ENCODE measurements at places on chromosomes 5 and 9.

- H3K36me3 ChIP-seq = no peaks in the 10 kb centered on the region
- DNase-seq = no peak
- no peaks in the 10 kb centered on the region for H3K27me3 ChIP-seq
- H3K27ac ChIP-seq = no peak overlapping the region
Measured at GRCh38 chr9:125700791-125701190, 6.2 kb downstream of the MAPKAP1 start.

GRCh38 chr5:151718153-151718552 lies 31.4 kb upstream of the SPARC start:
- H3K4me1 ChIP-seq = peaks cover 8% of the 10 kb centered on the region
- peak overlapping the region; percentile 59 for H3K27ac ChIP-seq

- no peak overlapping the region for H3K27ac ChIP-seq
- H3K4me3 ChIP-seq = no peak overlapping the region
- no peaks in the 10 kb centered on the region for H3K27me3 ChIP-seq
- no peaks in the 10 kb centered on the region for H3K36me3 ChIP-seq
- no peaks in the 10 kb centered on the region for H3K4me1 ChIP-seq
Measured at GRCh38 chr5:104111632-104112031, 549.0 kb upstream of the NUDT12 start.

DNA sequence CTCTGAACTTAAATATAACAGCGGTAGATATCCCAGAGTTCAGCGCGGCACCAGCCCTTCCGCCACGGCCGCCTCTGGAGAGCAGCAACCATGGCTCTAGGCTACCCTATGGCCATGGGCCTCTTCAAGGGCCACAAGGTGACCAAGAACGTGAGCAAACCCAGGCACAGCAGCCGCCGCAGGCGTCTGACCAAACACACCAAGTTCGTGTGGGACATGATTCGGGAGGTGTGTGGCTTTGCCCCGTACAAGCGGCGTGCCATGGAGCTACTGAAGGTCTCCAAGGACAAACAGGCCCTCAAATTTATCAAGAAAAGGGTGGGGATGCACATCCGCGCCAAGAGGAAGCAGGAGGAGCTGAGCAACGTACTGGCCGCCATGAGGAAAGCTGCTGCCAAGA lies 229.0 kb downstream of the ACTL7B start:
- no peaks in the 10 kb centered on the region for H3K4me1 ChIP-seq
- H3K36me3 ChIP-seq = no peaks in the 10 kb centered on the region
- no peaks in the 10 kb centered on the region for H3K27me3 ChIP-seq
- DNase-seq = no peak

DNA sequence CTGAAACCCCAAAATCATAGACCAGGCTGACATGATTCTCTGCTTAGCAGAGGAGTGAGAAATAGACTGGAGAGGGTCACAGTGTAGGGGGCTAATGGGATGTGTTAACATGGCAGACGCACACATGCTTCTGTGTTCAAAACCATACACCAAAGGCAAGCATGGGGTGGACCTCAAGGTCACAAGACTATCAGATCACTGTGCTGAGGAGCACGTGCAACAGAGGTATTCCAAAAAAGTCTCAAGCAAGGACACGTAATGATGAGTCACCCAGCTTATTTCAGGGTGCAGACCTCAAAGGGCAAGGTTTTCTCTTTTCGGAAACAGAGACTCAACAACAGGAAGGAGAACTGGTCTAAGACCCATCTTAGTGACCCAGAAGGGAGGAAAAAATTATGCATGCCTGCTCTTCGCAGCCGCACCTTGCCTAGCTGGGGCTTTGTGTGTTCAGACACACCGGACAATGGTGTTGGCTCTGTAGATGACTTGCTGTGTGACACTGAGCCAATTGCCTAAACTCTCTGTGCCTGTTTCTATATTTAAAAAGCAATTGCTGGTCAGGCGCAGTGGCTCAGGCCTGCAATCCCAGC lies 20.3 kb downstream of the WHRN start:
- H3K27ac ChIP-seq = no peak overlapping the region
- no peak overlapping the region for H3K4me3 ChIP-seq
- H3K4me1 ChIP-seq = no peaks in the 10 kb centered on the region
- no peaks in the 10 kb centered on the region for H3K36me3 ChIP-seq
- DNase-seq = no peak

DNA sequence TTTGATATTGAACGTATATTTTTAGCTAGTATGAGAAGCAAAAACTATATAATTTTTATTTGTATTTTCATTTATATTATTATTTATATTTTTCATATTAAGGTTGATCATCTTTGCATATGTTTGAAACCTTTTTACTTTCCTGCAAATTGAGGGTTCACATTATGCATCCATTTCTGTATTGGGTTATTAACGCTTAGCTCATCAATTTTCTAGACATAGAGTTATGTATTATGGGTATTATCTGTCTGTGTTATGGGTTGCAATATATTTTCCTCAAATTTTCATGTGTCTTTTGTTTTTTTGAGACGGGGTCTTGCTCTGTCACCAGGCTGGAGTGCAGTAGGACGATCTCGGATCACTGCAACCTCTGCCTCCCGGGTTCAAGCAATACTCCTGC lies 2377.0 kb upstream of the WWC1 start:
- H3K27ac ChIP-seq = no peak overlapping the region
- H3K4me3 ChIP-seq = no peak overlapping the region
- H3K36me3 ChIP-seq = no peaks in the 10 kb centered on the region
- no peaks in the 10 kb centered on the region for H3K27me3 ChIP-seq
- H3K4me1 ChIP-seq = no peaks in the 10 kb centered on the region

- no peaks in the 10 kb centered on the region for H3K36me3 ChIP-seq
- H3K27ac ChIP-seq = no peak overlapping the region
- no peak overlapping the region for H3K4me3 ChIP-seq
- no peak for DNase-seq
- H3K27me3 ChIP-seq = no peaks in the 10 kb centered on the region
Measured at GRCh38 chr5:58410441-58410840, 49.4 kb downstream of the PLK2 start.

DNA sequence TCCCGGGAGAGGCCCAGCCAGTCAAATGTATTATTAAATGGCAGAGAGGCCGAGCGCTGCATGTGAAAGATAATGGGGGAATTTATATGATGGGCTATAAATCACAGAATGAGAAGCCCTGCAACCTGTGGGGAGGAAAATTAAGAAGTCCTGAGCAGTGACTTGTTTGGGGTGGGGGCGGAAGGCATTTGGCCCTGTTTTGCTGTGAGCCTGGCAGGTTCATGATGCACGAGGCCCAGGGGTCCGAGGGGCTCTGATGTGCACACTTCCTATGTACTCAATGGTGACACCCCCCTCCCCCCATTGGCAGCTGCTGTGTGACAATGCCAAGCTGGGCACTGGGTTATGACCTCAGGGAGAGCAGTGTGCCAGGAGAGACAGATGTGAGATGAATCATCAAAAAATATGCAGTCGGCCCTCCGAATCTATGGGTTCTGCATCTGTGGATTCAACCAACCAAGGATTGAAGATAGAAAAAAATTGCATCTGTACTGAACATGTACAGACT lies 13.7 kb upstream of the DAB2IP start:
- no peaks in the 10 kb centered on the region for H3K36me3 ChIP-seq
- DNase-seq = no peak
- H3K4me3 ChIP-seq = no peak overlapping the region
- no peaks in the 10 kb centered on the region for H3K27me3 ChIP-seq
- no peak overlapping the region for H3K27ac ChIP-seq

DNA sequence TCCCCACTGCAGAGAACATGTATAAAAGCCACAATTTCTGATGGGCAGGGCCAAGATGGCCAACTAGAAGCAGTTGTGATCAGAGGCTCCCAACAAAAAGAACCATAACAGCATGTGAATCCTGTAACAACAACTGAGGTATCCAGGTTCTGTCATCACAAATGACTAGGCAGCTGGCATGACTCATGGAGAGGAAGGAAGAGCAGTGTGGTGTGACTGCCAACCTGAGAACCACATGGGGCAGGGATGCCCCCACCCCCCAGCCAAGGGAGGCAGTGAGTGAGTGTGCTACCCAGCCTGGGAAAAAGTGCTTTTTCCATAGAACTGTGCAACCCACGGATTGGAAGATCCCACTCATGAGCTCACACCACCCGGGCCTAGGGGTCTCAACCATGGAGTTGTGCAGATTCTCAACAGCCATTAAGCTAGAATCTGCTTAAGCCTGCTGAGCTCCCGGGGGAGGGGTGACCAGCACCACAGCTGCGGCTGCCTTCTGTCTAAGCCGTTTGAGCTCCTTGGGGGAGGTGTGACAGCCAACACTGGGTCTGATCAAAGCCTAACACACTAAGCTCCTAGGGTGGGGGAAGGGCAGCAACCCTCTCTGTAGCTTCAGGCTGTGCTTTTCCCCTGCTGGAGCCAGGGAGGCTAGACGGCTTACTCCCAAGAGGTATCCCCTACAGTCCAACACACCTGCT lies 80.1 kb upstream of the DMAC1 start:
- no peaks in the 10 kb centered on the region for H3K4me1 ChIP-seq
- H3K27ac ChIP-seq = no peak overlapping the region
- H3K27me3 ChIP-seq = no peaks in the 10 kb centered on the region
- no peak overlapping the region for H3K4me3 ChIP-seq

DNA sequence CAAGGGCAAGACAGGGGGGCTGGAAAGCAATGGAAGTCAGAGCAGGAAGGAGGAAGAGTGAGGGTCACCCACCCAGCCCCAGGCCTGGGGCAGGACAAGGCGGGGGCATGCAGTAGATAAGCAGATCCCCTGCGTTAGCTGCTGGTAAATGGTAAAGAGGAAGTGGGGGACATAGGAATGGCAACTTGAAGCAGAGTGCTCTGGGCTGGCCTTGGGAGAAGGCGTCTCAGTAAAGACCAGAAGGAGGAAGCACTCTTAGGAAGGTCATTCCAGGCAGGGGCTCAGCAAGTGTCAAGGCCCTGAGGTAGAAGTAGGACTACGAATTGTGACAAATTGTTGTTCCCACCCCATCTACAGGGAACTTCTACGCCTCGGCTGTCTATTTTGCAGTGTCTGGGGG lies 15.1 kb downstream of the TCOF1 start:
- no peaks in the 10 kb centered on the region for H3K27me3 ChIP-seq
- H3K27ac ChIP-seq = no peak overlapping the region
- no peaks in the 10 kb centered on the region for H3K4me1 ChIP-seq
- no peak overlapping the region for H3K4me3 ChIP-seq

DNA sequence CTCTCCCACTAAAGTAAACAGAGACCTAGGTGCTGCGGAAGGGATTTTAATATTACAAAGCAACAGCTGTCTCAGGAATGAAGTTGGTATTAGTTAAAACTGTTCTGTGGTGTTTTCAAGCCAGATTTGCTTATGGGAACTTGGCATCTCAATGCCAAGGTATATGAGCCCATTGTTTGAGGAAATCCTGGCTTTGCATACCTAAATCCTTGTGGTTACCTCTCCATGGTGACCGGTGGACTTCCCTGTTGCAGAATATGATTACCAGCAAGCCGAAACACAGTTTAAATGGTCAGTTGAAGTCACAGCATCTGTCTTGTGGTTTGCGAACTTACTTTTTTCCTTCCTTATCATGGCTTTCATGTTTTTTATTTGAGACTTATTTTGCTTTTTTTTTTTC lies 62.3 kb upstream of the TXNDC8 start:
- no peak overlapping the region for H3K4me3 ChIP-seq
- H3K4me1 ChIP-seq = no peaks in the 10 kb centered on the region
- no peak overlapping the region for H3K27ac ChIP-seq
- H3K27me3 ChIP-seq = no peaks in the 10 kb centered on the region

GRCh38 chr5:153476767-153477166 lies 13.7 kb upstream of the GRIA1 start:
- H3K4me3 ChIP-seq = no peak overlapping the region
- H3K4me1 ChIP-seq = no peaks in the 10 kb centered on the region
- no peaks in the 10 kb centered on the region for H3K27me3 ChIP-seq

- H3K27me3 ChIP-seq = no peaks in the 10 kb centered on the region
- H3K27ac ChIP-seq = peak overlapping the region; percentile 11
- DNase-seq = no peak
Measured at GRCh38 chr5:96778409-96778808, 29.3 kb downstream of the ERAP1 start.

GRCh38 chr5:113183694-113184093 lies 207.1 kb downstream of the DCP2 start:
- DNase-seq = no peak
- no peak overlapping the region for H3K4me3 ChIP-seq
- H3K27ac ChIP-seq = no peak overlapping the region
- no peaks in the 10 kb centered on the region for H3K27me3 ChIP-seq
- H3K4me1 ChIP-seq = no peaks in the 10 kb centered on the region
- H3K36me3 ChIP-seq = no peaks in the 10 kb centered on the region

- no peaks in the 10 kb centered on the region for H3K27me3 ChIP-seq
- H3K36me3 ChIP-seq = no peaks in the 10 kb centered on the region
- H3K4me3 ChIP-seq = no peak overlapping the region
- peak overlapping the region; percentile 16 for H3K27ac ChIP-seq
- H3K4me1 ChIP-seq = peaks cover 42% of the 10 kb centered on the region
Measured at GRCh38 chr5:159182691-159183090, 26.7 kb downstream of the RNF145 start.

GRCh38 chr9:130411566-130411915 lies 33.2 kb upstream of the ASS1 start:
- no peak overlapping the region for H3K27ac ChIP-seq
- H3K27me3 ChIP-seq = no peaks in the 10 kb centered on the region
- no peak overlapping the region for H3K4me3 ChIP-seq
- H3K4me1 ChIP-seq = no peaks in the 10 kb centered on the region
- no peaks in the 10 kb centered on the region for H3K36me3 ChIP-seq

- no peaks in the 10 kb centered on the region for H3K36me3 ChIP-seq
- H3K27ac ChIP-seq = no peak overlapping the region
- peaks cover 23% of the 10 kb centered on the region for H3K4me1 ChIP-seq
- H3K4me3 ChIP-seq = no peak overlapping the region
- no peak for DNase-seq
Measured at GRCh38 chr9:122005597-122005996, 87.5 kb downstream of the TTLL11 start.

DNA sequence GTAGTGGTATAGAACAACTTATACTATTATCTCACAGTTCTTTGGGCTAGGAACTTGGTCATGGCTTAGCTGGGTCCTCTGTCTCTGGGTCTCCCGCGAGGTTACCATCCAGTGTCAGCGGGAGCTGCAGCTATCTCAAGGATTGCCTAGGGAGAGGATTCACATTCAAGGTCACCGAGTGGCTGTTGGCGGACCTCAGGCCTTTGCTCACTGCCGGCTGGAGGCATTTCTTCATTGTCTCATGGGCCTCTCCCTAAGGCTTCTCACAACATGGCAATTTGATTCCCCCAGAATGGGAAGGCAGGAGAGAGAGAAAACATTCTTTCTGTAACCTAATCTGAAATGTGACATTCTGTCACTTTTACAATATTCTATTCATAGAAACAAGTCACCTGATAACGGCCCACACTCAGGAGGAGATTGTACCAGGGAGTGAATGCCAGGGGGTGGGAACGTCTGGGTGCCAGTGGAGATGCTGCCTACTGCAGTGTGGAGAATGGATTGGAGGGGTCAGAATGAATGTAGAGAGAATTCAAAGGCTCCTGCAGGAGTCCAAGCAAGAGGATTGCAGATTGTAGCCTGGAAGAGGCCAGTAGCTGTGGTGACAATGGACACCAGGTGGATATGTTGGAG lies 29.5 kb upstream of the ANKRD18A start:
- DNase-seq = no peak
- H3K36me3 ChIP-seq = no peaks in the 10 kb centered on the region
- no peak overlapping the region for H3K4me3 ChIP-seq
- H3K27me3 ChIP-seq = no peaks in the 10 kb centered on the region

GRCh38 chr9:22142671-22143070 lies 133.6 kb upstream of the CDKN2B start:
- H3K4me1 ChIP-seq = no peaks in the 10 kb centered on the region
- no peak overlapping the region for H3K27ac ChIP-seq
- no peak for DNase-seq

GRCh38 chr9:104783588-104783987 lies 19.7 kb downstream of the NIPSNAP3B start:
- DNase-seq = no peak
- H3K4me3 ChIP-seq = no peak overlapping the region
- no peaks in the 10 kb centered on the region for H3K4me1 ChIP-seq
- no peak overlapping the region for H3K27ac ChIP-seq
- H3K27me3 ChIP-seq = no peaks in the 10 kb centered on the region
- H3K36me3 ChIP-seq = peaks cover 22% of the 10 kb centered on the region
